Activated CD4-positive, alpha-beta memory T cell treated with anti-CD3 and anti-CD28 coated beads for 36 hours (primary cell): ENCODE measurements at places on chromosomes 2 and 18.

GRCh38 chr2:18771212-18771611, 181.8 kb upstream of the NT5C1B start:
- DNase-seq: no peak

DNA sequence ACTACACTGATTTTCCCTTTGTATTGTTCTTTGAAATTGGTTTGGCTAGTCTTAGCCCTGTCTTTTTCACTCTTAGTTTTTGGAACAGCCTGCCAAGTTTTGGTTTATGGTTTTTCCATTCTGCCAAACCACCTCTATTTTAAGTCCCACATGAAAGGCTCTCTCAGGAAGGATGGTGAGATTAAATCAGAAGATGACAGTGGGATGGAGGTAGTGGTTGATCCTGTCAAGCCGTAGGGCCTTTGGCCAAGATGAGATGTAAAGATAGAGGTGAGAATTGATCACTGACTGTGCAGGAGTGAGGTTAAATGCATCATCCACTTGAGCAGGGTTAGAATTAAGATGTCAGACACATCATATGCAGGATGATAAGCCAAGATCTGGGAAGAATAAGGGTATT, 948.5 kb downstream of the SLC4A3 start:
- DNase-seq: no peak

GRCh38 chr2:98643496-98644100, 35.2 kb downstream of the UNC50 start:
- DNase-seq: no peak

DNA sequence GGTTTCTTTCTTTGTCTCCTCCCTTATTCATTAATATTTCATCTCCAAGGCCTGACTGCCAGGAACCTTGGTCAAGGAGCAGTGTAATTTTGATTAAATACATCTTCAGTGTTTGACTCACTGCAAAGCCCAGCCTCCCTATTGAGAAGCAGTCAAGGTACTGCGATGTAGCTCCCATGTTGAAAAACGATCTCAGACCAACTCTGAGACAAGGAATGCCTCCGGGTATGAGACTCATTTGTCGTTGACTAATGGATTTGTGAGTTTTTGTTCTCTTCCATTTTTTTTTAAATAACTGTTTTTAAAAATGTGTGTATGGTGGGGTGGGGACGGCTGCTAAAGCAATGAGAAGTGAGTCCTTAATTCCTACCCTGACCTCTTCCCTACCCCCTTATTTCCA, 361.6 kb downstream of the SOX11 start:
- no peak for DNase-seq

GRCh38 chr2:233417282-233417681, 63.0 kb downstream of the DGKD start:
- no peak for DNase-seq

GRCh38 chr2:40168032-40168431, 283.9 kb downstream of the SLC8A1 start:
- DNase-seq: no peak
